Activated CD8-positive, alpha-beta memory T cell treated with anti-CD3 and anti-CD28 coated beads, Interleukin-2, amount 50 U/mL, for 4 hours (primary cell): ENCODE measurements at places on chromosomes 16 and 17.

DNA sequence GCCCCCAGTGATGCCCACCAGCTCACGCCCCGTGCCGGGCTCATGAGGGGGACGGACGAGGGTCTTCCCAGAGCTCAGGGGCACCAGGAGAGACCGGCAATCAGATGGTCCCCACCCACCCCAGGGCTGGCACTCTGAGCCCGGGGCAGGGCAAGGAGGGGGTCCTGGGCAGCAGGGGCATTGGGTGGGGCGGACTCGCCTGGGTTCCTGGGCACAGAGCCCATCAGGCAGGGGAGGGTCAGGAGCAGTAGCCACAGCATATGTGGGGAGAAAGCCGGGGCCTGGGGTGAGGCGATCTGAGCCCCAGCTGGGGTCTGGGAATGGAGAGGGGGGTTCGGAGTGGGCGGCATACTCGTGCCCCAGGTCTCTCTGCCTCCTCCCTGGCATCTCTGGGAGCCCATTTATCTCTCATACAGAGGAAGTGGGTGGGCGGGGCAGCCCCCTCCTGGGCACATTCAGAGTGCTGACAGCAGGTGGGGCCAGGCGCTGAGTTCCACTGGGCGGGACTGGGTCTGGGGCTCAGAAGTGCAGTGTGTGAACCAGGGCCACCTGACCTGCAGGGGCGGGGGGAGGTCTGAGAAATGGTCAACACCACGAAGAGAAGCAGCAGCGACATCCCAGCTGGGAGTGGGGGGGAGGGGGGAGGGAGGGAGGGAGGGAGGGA, 20.5 kb upstream of the UBE2I start:
- DNase-seq, result no peak

- DNase-seq, result no peak
Observed at GRCh38 chr17:6657633-6658287, 6.2 kb downstream of the C17orf100 start.

DNA sequence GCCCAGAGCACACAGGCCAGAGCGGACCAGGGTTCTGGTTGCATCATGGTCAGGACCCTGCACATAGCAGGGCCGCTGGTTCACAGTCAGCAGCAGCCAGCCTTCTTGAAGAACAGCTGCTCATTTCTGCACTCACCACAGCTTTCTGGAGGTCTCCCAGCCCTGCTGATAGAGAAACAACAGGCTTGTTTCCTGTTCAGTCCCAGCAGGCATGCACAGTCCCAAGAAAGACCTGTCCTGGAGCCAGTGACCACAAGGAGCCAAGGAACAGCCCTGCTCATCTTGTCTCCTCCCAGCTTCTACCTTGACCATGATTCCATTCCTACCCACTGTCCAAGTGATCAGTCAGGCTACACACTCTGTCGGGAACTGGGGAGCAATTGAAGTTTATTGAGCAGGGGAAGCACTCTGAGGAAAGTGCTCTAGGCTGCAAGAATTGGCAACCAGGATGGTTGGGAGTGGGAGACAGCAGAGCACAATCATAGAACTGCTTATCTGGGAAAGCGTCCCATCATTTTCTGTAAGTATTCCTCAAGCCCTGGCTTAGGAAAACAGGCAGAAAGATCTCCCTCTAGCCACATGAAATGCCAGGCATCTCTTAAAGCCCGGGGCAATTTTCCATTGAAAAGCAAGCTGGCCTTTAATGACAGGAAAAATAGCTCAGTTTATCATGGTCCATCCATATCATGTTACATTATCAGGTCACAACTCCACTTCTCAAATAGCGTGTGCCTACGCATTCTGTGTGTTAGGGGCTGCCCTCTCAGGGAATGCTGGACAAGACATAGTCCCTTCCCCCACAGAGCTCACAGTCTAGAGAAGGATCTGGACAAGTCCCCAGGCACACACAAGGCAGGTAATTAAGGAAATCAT, 155.4 kb upstream of the FOXF1 start:
- no peak for DNase-seq

DNA sequence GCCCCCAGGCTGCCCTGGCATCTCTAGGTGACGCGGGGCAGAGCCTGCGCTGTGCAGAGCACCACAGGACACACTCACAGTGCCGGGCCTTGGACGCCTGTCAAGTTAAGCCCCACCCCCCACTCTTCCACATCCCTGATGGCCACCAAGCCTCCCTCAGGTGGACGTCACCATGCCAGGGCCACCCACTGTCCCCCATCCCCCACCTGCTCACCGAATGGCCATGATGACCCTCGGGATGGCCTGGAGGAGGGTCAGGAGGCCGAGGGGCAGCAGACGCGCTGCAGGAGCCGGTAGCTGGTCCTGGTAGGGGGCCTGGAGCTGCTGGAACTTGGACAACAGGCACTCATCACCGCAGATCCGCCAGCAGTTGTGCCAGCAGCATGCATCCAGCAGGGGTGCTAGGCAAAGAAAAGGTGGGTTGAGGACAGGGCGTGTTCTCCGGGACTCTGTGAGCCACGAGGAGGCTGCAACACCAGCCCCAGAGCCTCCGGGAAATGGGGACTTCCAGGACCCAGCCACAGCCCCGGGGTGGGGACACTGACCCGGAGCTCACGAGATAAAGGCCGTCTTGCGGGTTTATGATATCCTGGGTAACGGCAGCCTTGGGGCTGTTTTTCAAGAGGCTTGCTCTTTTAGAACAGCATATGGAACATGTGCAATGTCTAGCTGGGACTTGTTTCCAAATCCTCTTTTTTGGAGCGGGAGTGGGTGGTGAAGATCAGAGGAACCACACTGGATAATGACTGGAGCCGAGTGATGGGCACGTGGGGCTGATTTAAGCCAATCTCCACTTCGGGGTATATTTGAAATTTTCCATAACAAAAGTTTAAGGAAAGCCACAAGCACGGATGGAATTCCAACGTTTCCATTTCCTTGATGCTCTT, 11.4 kb downstream of the C16orf95 start:
- DNase-seq, result no peak

- DNase-seq, result no peak
Observed at GRCh38 chr17:4009186-4009785, 45.0 kb upstream of the ATP2A3 start.
